Mucosa of gallbladder (tissue), 1 donor: ENCODE measurements at places on chromosomes 4 and X. TPM values are rescaled to one million over a fixed set of nuclear protein-coding genes. Genes with fewer than 3 reads are reported as not detected.

DNA sequence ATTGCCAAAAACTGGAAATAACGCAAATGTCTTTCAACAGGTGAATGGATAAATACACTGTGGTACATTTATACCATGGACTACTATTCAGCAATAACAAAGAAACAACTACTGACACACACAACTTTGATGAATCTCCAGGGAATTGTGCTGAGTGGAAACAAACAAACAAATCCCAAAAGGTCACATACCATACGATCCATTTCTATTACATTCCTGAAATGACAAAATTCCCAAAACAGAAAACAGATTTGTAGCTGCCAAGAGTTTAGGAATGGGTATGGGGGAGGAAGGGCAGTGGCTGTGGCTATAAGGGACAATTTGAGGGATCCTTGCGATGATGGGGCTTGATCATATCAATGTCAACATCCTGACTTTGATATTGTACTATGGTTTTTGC is 2.5 kb downstream of the ZNF182 start:
- no peak for DNase-seq

The SLC10A4 gene
- 0.43 TPM for total RNA-seq

The PTTG2 gene
- total RNA-seq, result 1.1 TPM

GRCh38 chr4:56799161-56799759 is 22.2 kb downstream of the SPINK2 start:
- DNase-seq, result no peak

GRCh38 chr4:55355555-55355954 is 9.5 kb downstream of the SRD5A3 start:
- DNase-seq, result no peak

The CXCL3 gene
- 0.52 TPM for total RNA-seq

The HEPH gene
- 50.8 TPM for total RNA-seq

DNA sequence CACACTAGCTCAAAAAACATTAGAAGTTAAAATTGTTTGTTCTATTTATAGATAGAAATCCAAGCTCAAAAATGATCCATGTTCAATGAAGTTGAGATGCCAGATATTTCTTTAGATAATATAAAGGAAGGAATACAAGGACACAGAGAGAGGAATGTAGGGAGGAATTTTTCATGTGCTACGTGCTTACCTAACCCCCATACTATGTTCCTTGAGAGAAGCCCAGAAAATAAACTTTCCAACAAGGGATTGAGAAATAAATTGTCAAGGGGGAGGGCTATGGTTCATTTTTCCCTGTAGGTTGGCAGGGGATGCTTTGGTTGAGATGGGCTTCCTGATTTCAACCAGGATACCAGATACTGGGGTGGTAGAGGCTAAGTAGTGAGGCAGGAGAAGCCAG is 15.6 kb upstream of the ADH5 start:
- no peak for DNase-seq

DNA sequence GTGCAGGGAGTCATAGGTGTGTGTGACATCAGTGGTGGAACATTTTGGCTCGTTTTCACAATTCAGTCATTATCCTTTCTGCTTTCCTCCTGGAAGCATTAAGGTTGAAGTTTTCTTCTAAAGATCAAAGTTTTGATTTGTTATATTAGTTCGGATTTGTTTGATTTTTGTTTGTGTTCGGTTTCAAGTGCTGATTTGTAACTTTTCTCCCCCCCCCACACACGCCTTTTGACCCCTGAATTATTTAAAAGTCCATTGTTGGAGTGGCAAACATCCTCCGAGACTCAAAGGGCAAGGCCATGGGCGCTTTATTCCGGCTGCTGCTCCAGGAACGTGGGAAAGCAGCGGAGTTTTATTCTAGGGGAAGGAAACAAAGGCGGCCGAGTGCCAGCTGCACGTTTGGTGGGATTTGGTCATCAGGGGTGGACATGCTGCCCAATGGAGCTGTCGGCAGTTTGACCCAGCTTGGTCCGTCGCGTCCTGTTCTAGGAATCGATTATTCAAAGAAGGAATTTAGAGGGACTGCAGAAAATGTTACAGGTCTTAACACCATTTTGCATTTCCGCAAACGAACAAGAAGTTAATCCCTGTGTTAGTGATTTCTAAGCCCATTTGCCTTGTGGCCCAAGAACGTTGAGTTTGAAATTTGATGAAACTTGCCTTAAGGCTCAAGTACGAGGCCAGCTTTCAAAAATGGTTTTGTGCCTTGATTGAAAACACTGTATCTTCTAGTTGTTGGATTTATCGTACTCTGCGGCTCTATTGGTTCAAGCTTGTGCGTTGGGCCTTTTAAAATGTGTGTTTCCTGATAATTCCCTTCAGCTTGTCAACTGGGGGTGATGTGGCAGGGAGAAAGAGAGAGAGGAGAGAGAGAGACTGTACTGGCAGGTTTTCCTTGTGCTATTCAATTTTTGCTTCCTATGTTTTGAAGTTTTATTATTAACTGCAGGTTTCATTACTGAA is 565 bp upstream of the ZNF41 start:
- DNase-seq, result no peak

GRCh38 chr4:183878251-183878970 is 26.7 kb upstream of the STOX2 start:
- DNase-seq, result no peak

The SLIT2 gene
- total RNA-seq, result 19.1 TPM

GRCh38 chr4:74006009-74006476 is 7.6 kb upstream of the CXCL5 start:
- no peak for DNase-seq

The CABS1 gene
- total RNA-seq, result not detected

DNA sequence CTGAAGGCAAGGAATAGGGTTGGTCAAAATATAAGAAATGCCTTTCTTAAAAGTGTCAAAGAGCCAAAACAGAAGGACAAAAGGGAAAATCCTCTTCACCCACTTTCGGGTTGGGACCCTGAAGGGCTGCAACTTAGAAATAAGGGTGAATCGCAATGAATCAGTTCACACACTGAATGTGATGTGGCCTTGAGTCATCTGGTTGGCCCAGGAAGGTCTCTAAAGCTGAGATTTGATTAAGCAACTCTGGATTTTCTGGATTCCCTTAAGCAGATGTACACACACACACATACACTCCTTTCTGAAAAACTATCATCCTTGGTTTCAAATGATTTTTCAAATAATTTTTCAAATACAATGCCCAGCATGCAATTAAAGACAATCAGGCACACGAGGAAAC is 13.1 kb downstream of the TAB3 start:
- DNase-seq, result no peak

GRCh38 chr4:8171984-8172924 is 13.6 kb upstream of the ABLIM2 start:
- DNase-seq, result no peak

The ARHGAP6 gene
- 12.0 TPM for total RNA-seq

DNA sequence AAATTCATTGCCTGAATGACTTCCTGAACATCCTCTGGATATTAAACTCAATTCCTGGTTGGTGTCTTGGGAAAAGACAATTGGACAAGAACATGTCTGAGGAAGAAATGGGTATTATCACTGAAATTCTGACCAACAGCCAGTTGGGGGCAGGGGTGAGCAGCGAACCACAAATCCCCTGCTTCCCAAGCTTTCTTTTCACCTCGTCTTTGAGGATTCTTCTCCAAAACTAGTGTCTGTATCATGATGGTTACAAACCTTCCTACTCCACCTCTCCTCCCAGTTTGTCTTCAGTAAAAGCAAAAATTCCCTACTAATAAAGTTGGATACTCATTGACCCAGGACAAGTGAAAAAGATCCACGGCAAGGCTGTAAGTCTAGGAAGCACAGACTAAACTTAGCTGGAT is 48.3 kb upstream of the WDR1 start:
- no peak for DNase-seq

The UCHL1 gene
- 12.8 TPM for total RNA-seq

- no peak for DNase-seq
These were observed 92.5 kb downstream of the AKAP4 start for GRCh38 chrX:50108264-50108663.
